Heart right ventricle (tissue), 16 donors: ENCODE measurements at places on chromosomes 5 and 9. TPM values are rescaled to one million over a fixed set of nuclear protein-coding genes. Genes with fewer than 3 reads are reported as not detected.

DNA sequence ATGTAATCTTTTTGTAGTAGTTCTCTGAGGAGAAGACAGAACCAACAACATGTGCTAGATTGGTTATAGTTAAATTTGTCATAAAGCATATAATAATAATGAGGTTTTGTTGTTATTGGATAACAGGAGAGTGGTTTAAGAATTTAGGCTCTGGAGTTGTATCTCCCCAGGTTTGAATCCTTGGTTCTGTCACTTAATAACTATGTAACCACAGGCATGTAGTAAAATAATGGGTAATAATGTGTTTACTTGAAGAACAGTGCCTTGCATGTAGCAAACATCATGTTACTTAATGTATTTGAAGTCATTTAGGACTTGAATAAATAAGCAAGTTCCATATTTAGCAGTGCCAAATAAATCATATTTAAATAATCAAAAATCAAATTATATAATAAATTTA, 55.8 kb downstream of the NSD1 start:
- no peak overlapping the region for H3K4me3 ChIP-seq
- H3K36me3 ChIP-seq = no peaks in the 10 kb centered on the region
- no peak overlapping the region for H3K27ac ChIP-seq

- H3K4me1 ChIP-seq = peaks cover 6% of the 10 kb centered on the region
- no peak overlapping the region for H3K4me3 ChIP-seq
- no peaks in the 10 kb centered on the region for H3K36me3 ChIP-seq
- H3K27ac ChIP-seq = no peak overlapping the region
Measured at GRCh38 chr9:7549249-7549648, 250.3 kb downstream of the DMAC1 start.

DNA sequence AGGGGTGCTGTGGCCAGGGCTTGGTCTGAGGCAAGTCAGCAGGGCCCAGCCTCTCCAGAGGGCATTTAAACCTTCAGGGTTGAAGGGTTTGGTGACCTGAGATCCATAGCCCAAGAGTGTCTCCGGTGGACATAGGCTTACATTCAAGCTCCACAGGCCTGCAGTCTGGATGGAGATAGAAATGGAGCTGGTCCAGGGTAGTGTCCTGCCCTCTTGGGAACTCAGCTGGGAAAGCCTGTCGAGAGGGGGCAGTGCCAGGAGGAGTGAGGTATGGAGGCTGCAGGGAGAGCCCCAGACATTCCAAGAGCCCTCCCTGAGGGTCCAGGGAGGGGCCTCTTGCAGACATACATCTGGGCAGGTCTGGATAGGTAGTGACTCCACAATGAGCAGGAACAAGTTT, 177.0 kb upstream of the MVB12B start:
- H3K4me3 ChIP-seq = no peak overlapping the region
- no peaks in the 10 kb centered on the region for H3K36me3 ChIP-seq
- H3K27me3 ChIP-seq = peaks cover 10% of the 10 kb centered on the region
- no peaks in the 10 kb centered on the region for H3K4me1 ChIP-seq

GRCh38 chr9:127029548-127029947, 92.9 kb downstream of the ANGPTL2 start:
- H3K4me1 ChIP-seq = peaks cover 14% of the 10 kb centered on the region
- no peak overlapping the region for H3K27ac ChIP-seq
- no peaks in the 10 kb centered on the region for H3K36me3 ChIP-seq
- H3K27me3 ChIP-seq = no peaks in the 10 kb centered on the region
- H3K4me3 ChIP-seq = no peak overlapping the region

DNA sequence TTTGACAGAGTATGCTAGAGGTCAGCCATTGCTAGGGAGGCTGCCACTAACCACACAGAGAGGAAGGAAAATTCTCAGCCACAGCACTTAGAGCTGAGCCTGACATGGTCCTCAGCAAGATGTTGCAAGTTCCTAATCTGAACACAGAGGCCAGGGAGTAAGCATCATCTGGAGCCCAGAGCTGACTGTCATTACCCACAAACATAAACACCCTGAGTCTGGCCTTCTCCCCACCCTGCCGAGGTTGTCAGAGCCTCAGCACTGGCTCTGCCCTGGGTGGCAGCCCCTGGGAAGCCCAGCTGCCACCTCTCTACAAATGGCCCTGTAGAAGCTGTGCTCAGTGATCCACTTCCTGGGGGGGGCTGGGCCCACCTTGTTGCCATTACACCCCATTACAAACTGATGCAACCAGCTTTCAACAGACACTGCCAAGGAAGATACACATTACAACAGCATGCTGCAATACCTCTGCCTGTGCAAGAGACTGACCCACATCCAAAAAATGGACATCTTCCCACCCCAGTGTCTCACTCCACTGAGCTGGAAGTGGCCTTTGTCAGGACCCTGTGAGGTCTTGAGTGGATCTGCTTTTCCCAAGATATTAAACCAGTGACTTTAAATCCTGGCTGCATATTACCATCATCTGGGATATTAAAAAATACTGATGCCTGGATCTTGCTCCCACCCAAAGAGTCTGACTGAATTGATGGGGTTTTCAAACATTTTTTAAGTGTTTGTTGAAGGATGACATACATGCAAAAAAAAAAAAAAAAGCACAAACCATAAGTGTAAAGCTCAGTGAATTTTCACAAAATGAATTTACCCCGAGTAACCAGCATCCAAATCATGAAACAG, 33.0 kb downstream of the IRF1 start:
- no peaks in the 10 kb centered on the region for H3K27me3 ChIP-seq
- H3K27ac ChIP-seq = peak overlapping the region; percentile 80
- H3K36me3 ChIP-seq = peaks cover 23% of the 10 kb centered on the region
- H3K4me3 ChIP-seq = no peak overlapping the region

DNA sequence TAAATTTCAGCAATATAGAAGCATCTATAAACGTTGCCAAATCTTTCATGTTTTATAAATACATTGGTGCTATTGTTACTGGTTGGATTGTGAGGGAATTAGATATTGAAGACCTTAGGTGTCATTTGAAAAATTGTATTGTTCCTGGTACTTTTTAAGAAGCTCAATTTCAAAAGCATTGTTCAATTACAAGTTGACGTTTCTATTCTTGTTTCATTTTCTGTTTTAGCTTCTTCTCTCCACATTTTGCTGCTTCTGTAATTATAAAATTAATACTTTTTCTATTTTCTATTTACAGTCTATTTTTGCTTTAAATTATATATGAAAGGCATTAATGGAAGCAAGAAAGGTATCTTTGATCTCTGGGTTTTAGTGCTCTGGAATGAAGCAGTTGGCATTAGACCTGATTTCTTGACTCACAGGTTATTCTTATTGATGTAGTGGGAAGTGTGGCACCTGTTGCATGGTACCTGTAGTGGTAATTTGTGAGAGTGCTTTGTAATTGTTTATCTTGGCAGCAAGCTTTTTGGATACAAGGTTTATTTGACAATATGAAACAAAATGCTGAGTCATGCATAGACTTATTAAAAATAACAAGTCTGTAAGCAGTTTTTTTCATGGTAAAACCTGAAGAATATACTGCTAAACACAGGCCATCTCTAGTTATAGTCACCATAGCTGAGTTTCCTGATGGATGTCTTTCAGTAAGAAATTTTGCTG, 13.2 kb downstream of the MACIR start:
- H3K4me3 ChIP-seq = no peak overlapping the region
- H3K36me3 ChIP-seq = peaks cover 22% of the 10 kb centered on the region
- H3K27me3 ChIP-seq = no peaks in the 10 kb centered on the region
- DNase-seq = no peak
- no peaks in the 10 kb centered on the region for H3K4me1 ChIP-seq
- no peak overlapping the region for H3K27ac ChIP-seq

- no peak for DNase-seq
- H3K27ac ChIP-seq = no peak overlapping the region
- H3K4me1 ChIP-seq = peaks cover 19% of the 10 kb centered on the region
- no peak overlapping the region for H3K4me3 ChIP-seq
- no peaks in the 10 kb centered on the region for H3K27me3 ChIP-seq
Measured at GRCh38 chr9:127153501-127153900, 31.1 kb upstream of the ANGPTL2 start.

The SLCO6A1 gene
- not detected for total RNA-seq
